ENCODE measurements at places on chromosomes 13 and 19.

DNA sequence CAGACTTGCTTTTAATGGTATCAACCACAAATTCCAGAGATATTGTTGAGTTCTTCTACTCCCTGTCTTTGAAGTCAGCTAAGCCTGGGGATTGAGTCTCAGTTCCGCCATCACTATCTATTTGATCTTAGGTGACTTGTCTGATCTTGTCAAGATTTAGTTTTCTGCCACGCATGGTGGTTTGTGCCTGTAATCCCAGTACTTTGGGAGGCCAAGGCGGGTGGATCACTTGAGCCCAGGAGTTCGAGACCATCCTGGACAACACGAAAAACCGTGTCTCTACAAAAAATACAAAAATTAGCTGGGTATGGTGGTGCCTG lies 376.9 kb downstream of the FGF9 start:
- no peak for DNase-seq

DNA sequence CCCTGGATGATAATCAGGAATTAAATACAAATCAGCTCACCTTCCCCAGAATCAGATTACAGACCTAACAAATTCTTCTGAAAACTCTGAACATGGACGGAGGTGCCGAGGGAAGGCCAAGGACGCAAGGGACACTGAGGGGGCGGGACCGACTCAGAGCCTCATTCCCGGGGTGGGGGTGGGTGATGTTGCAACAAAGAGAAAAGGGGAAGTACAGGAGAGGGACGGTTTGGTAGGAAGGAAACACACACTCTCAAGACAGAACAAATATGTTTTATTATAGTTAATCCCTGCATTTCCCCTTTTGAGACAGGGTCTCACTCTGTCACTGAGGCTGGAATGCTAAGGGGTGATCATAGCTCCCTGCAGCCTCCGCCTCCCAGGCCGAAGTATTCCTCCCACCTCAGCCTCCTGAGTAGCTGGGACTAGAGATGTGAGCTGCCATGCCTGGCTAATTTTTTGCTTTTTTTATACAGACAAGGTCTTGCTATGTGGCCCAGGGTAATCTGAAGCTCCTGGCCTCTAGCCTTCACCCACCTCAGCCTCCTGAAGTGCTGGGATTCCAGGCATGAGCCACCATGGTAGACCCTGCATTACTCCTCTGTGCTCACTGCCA lies 786 bp upstream of the LILRA2 start:
- no peak for DNase-seq

GRCh38 chr19:46772170-46773017 lies 16.0 kb downstream of the SLC1A5 start:
- DNase-seq, result no peak

DNA sequence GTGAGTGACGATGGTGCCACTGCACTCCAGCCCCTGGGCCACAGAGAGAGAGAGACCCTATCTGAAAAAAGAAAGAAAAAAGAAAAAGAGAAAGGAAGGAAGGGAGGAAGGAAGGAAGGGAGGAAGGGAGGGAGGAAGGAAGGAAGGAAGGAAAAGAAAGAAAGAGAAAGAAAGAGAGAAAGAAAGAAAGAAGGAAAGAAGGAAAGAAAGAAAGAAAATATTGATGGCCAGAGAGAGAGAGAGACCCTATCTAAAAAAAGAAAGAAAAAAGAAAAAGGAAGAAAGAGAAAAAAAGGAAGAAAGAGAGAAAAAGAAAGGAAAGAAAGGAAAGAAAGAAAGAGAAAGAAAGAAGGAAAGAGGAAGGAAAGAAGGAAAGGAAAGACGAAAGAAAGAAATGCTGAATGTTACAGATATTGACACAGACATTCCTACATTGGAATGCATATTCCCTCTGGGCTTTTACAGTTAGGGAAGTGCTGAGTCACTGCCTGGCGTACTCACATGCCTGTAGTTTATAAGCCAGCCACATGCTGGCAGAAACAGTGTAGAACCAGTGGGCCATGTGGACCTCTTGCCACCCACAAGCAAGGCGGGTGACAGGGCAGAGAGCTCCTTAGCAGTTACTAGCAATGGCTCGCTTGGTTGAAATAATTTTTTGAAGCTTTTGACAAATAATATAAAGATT lies 34.6 kb upstream of the SLC46A3 start:
- peak; percentile 17 for DNase-seq

- DNase-seq, result peak; percentile 94
These were observed 5.0 kb downstream of the CLEC11A start for GRCh38 chr19:50728084-50728737.

GRCh38 chr13:50244713-50245574 lies 229.7 kb downstream of the KCNRG start:
- no peak for DNase-seq

DNA sequence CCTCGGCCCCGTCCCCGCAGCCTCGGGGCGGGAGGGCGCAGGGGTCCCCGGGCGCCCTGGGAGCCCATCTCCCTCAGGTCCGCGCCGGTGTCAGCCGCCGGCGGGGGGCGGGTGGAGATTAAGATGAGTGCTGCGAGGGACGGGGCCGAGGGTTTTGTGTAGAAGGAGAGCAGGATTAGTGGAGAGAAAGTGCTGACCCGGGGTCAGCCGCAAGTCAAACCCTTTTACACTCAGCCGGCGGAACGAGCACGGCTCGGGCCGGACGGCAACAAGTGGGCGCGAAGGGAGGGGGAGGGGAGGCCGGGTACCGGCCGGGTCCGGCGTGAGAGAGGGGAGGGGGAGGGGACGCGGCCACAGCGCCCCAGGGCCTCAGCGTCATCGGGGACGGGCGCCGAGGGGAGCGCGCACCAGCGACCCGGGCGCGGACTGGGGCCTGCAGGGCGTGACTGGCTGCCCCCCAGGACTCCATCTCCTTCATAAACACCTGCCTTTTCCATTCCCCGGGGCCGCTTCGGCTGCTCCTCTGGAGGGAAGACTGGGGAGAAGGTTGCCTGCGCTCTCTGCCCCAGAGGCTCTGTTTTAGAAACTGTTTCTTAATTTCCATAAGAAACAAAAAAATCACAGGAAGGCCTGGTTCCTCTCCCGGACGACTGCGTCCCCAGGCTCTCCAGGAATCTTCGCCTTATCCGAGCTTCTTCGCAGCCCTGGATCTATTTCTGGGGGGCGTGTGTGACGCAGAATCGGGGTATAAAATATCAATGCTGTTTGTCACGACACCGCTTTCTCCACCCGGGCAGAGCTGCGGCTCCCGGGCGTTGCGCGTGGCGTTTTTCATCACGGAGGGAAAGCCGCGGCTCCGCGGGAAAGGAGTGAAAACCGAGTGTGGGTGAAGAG lies 6.5 kb downstream of the SOX1 start:
- no peak for DNase-seq

DNA sequence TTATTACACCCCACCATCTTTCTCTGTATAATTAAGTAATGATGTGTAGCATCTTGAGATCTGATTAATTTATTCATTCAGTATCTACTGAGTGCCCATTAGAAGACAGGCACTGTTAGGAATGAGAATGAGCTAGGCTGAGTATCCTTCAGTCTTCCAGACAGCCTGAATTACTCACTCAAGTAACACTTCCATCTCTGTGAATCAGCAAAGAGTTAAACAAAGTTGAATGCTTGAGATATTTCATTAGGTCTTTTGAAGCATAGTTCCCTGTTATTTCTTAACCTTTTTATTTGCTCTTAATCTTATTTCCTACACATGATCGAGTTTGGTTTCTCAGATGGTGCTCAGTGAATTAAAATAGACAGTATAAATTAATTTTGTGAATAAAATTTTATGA lies 413.7 kb downstream of the DCT start:
- DNase-seq, result peak; percentile 77

DNA sequence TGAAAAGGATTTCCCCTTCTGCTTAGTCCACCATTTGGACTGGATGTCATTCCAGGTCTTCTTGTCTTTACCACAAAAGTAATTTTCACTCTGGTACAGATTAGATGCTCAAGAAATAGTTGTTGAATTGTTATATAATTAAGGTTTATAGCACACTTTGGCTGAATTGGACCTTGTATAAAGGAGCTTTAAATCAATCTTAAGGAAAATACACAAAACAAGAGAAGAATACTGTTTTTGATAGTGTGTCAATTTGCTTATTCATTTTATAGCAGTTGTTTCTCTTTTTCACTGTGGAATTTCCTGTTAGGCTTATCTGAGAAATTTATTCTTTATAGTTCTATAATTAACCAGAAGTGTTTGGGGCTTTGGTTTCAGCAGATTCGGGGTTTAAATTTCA lies 62.7 kb upstream of the TDRD3 start:
- no peak for DNase-seq

GRCh38 chr13:22018836-22019210 lies 347.9 kb downstream of the FGF9 start:
- no peak for DNase-seq

- no peak for DNase-seq
These were observed 36.5 kb upstream of the OLFM4 start for GRCh38 chr13:52992110-52992509.

- no peak for DNase-seq
These were observed 17.3 kb upstream of the CLDN10 start for GRCh38 chr13:95535243-95535642.
